ENCODE measurements at places on chromosomes 6 and 20.

GRCh38 chr20:45028424-45029136 lies 62.3 kb downstream of the STK4 start:
- no peak for DNase-seq

- no peak for DNase-seq
Measured at GRCh38 chr20:32960849-32961731, 43.1 kb downstream of the SUN5 start.

- no peak for DNase-seq
Measured at GRCh38 chr20:45969712-45970634, 2.0 kb downstream of the ZNF335 start.

GRCh38 chr20:42484790-42485375 lies 704.8 kb downstream of the PTPRT start:
- no peak for DNase-seq

DNA sequence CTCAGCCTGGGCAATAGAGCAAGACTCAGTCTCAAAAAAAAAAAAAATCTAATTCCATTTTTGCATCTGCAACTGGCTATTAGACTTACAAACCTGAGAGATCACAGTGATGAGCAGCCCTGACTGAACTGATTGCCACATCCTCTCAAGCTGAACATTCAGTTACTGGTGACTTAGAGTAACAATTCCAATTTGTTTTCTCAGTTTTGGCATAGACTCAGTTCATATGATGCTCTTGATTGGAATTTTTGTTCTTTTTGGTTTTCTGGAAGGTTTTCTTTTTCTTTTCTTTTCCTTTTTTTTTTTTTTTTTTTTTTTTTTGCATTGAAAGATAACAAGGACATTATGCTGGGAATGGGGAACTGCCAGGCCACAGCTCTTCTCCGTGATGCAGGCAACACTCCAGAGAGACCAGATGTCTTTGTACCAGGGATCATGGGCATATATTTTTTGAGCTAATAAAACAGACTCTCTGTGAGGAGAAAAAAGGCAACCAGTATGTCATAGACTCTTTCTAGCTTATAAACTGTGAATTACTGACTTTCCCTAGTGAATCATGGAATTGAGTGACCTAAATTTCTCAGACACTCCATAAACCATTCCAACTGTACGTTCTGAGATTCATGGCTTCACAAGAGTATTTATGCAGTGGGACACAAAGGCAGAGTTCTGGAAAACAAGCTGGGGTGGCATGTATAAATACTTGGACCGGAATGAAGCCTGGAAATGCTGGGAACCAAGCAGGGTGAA lies 86.0 kb upstream of the SLC2A12 start:
- no peak for DNase-seq

- DNase-seq: no peak
Measured at GRCh38 chr6:1107578-1107977, 204.3 kb upstream of the FOXQ1 start.

DNA sequence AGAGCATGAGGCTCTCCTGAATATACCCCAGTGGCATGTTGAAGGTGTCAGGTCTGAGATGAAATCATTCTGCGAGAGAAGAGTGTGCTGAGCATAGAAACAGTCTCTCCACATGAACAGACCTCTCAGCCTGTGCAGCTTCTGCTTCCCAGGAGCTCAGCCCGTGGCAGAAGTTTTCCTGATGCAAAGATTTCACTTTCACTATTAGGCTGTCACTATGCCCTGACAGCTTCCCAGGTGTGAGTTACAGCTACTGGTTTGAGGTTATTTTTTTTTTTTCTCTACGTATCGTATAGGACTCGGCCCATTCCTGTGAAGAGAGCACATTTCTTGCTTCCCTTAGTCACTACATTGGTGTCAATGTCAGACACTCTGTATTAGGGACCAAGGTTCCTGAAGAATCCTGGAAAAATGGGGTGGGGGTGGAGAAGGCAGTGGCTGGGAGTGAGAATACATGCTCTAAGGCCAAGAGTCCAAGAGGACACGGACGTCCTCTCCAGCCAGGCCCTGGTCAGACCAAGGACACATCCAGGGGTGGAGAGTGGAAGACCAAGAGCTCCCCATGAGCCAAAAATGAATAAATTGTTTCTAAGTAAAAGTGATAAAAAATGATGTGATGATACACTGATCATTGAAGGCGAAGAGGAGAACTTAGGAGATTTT lies 121.2 kb upstream of the AKAP12 start:
- no peak for DNase-seq

GRCh38 chr6:91132461-91132860 lies 545.6 kb upstream of the MAP3K7 start:
- DNase-seq: no peak

DNA sequence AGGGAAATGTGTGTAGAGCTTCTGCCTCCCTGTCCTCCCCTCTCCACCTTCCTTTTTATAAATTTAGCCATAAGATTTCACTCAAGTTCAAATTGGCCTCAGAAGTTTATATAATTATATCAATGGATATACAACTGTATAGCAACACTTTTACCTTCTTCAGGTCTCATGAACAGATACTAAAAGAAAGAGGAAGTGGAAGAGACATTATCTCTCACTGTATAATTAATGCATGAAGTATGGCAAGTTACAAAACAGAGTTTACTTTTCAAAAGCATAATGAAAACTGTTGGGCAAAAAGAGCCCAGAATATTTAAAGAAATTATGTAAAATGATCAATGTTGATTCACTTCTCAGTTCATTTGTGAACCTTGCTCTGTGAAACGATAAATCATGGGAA lies 99.7 kb downstream of the PDE7B start:
- no peak for DNase-seq

DNA sequence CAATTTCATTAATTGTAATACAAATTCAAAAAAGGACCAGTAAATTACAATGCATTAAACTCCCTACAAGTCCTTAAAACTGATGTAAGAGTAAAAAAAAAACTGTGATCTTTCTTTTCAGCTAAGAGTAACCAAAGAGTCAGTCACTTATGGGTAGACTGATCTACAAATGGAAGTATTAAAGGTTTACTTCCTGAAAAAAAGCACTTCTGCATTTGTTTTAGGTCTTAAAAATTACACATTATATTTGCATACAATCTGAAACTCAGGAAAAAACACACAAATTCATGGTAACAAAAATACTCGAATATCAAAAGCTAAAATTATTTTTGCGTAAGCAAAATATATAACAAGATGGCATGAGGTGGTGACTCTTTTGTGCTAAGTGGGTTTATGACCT lies 23.5 kb downstream of the USP49 start:
- DNase-seq: no peak

- DNase-seq: no peak
Measured at GRCh38 chr6:71091167-71091566, 134.3 kb upstream of the B3GAT2 start.

DNA sequence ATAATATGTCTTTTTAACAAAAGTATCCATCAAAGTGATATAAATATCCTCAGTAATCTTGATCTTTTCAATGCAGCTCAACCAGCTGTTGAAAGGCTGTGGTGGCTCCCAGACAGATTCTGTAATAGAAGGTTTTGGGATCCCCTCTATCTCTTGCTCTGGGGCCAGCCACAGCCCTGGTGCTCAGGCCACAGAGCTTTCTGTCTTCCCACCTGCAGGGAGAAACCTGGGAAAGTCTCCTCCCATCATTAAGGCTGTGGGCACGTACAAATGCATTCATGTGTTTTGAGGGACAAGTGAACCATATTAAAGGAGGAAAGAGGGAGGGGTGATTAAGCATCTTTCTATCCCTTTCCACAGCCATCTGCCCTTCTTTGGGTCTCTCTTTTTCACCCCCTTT lies 183.1 kb downstream of the PRDM13 start:
- no peak for DNase-seq

DNA sequence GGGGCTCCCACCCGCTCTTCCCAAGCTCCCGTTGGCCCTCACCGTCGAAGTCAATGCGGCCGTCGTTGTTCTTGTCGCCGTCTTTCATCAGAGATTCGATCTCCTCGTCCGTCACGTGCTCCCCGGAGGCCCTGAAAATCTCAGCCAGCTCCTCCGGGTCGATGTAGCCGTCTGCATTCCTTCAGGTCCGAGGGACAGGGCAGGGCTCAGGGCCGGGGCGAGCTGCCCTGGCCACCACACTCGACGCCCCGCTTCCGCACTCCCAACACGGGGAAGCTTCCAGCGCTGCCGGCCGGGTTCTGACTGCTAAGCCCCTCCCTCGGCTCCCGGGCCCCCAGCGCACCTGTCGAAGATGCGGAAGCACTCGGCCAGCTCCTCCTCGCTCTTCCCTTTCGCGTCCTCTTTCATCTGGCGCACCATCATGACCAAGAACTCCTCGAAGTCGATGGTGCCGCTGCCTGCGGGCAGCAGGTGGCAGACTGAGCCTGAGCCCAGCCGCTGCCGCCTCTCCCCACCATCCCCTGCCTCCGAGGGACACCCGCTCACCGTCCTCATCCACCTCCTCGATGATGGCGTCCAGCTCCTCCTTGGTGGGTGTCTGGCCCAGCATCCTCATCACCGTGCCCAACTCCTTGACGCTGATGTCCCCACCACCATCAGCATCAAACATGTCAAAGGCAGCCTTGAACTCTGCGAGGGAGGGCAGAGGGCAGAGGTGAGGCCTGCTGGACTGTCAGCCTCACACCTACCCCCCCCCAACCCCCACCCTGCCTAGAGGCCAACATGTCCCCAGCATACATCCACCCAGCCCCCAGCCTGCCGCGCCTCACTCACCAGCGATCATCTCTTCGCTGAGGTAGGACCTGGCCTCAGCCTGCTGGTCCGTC lies 2.9 kb downstream of the TNNC2 start:
- DNase-seq: no peak

DNA sequence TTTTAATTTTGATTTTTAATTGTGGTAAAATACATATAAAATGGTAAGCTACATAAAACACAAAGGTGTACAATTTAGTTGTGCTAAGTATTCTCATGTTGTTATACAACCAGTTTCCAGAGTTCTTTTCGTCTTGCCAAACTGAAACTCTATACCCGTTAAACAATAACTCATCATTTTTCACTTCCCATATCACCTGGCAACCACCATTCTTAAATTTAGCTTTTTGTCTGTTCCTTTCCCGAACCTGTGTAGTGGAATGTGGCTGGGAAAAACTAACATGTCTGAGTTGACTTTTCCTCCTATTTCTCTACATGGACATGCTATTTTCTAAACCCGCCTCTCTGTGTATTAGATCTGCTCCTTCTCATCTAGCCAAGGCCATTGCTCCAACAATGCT lies 27.6 kb downstream of the RPRD1B start:
- DNase-seq: no peak

DNA sequence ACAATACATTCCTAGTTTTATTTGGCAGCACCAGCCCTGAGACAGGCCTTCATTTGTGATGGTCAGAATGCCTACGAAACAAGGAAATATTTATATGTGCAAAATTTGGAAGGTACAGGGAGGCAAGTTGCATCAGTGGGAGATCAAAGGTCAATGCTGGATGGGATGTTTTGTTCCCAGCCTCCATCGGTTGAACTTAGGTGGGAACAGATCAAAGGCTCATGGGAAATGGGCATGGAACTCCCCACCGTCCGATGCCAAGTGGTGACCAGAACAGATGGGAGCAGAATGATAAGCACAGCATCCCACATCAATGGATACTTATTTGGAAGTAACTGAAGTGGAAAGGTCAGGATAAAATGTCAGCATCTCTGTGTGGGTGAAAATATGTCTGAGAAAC lies 177.7 kb upstream of the TNFAIP3 start:
- peak; percentile 38 for DNase-seq

DNA sequence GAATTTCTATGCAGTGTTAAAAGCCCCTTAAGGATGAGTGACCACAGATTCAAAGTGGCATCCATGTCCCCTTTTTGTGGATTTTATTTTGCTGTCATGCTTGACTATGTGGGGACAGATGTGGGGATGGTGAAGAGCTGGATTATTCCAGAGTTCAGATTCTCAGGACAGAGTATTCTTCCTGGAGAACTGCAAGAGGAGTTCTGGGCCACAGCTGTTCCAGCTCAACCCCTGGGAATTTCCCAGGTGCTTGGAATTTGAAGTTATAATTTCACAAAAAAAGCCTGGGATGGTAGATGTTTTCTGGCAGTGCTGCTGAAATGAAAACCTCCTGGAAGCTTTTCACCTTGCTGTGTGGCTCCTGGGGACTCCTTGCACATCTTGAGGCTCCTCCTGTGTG lies 671.8 kb upstream of the MARCKS start:
- DNase-seq: no peak

GRCh38 chr20:5270603-5271002 lies 46.2 kb downstream of the PROKR2 start:
- DNase-seq: no peak

GRCh38 chr6:24872779-24873178 lies 63.0 kb downstream of the RIPOR2 start:
- no peak for DNase-seq

GRCh38 chr20:10539818-10540553 lies 104.9 kb downstream of the SLX4IP start:
- no peak for DNase-seq

GRCh38 chr20:44594730-44595129 lies 12.4 kb downstream of the PKIG start:
- no peak for DNase-seq

GRCh38 chr20:38889792-38890496 lies 36.3 kb upstream of the FAM83D start:
- DNase-seq: no peak

- DNase-seq: no peak
Measured at GRCh38 chr20:44066645-44067606, 120.1 kb downstream of the JPH2 start.

DNA sequence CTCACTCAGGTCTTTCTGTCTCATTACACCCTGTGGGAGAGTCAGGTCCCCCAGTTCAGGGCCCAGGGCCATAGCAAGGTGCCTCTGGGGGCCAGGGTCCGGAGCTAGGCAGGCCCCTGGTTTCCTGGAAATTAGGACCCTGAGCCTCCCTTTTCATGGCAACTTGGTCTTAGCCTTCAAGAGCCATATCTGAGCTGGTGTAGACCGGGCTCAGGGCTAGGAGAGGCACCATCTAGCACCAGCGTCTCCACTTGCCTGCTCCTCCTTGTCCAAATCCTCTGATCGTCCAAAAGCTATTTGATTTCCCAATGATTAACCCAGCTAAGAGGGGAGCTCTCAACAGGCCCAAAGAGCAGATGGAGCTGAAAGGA lies 5.6 kb downstream of the MDFI start:
- no peak for DNase-seq

DNA sequence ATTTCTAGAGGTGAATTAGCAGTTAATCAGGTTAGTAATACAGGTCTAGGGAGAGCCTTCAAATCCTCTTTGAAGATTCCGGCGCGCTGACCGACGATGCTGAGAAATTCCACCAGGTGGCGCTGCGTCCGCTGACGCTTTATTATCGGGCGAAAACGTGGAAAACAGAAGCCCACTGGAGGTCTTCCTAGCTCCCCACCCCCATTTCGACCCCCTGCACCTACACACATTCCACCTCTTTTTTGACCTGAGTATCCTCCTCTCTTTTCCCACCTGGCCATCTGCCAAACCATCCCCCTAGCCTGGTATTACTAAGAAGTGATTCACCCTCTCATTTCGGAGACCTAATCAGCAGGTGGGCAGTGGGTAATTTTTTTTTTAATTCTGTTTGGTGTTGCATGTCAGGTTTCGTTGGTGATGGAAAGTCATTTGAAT lies 65.4 kb upstream of the RIN2 start:
- peak; percentile 76 for DNase-seq

DNA sequence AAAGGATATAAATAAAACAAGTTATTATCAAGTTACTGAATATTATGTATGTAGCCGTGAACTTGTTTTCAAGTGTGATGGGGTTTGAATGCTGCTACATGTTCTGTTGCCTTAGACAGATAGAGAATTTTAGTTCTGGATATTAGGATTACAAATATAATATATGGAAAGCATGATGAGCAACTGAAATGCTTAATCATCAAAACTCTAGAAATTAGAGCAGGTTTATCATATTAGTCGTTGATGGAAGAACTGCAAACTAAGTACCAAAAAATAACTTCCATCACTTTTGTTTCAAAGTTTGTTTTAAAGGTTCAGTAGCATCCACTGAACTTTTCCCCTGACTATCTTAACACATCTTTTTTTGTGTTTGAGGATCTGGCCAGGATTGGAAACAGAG lies 49.1 kb upstream of the CCN2 start:
- no peak for DNase-seq
